ENCODE measurements at places on chromosomes 1 and 21.

DNA sequence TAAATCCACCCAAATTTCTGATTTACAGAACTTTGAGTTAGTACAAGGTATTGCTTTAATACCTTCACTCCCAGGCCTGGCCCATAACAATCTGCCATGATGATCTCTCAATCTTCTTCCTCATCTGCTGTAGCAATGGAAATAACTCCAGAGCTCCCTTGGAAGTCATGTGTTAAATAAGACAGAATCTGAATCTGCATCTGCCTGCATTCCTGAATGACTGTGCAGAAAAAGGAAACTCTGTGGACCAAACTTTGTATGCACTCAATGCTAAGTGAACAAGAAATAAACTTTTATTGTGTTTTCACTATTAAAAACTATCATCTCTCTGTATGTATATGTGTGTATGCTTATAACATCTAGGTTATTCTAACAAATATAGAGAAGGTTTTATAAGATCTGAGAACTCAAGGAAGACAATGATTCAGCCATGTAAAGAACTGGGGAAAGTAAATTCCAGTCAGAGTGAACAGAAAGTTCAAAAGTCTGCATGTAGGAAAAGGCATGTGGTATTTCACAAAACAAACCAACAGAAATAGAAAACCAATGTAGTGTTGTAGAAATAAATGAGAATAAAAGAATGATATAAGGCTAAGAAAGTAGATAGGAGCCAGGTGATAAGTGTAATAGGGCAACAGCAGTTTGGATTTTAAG is 390.2 kb downstream of the USH2A start:
- DNase-seq, result no peak

DNA sequence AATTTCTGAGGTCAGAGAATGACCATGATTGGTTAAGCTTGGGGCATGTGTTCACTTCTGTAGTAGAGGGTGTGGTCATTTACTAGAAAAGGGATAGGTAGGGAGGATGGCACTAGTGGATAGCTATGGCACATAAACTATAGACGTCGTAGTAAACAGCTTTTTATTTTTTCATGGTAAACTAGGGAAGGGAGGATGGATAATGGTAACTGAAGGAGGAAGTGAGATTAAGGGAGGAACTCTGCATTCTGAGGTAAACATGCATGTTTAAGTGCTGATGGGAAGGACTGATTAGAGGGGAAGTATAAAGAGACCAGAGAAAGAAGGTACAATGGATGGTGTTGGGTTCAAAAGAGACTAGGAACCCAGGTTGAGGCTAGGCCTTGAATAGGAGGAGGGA is 26.9 kb downstream of the PTGS2 start:
- no peak for DNase-seq

- DNase-seq, result no peak
Measured at GRCh38 chr1:84912726-84913554, 19.9 kb upstream of the LPAR3 start.

DNA sequence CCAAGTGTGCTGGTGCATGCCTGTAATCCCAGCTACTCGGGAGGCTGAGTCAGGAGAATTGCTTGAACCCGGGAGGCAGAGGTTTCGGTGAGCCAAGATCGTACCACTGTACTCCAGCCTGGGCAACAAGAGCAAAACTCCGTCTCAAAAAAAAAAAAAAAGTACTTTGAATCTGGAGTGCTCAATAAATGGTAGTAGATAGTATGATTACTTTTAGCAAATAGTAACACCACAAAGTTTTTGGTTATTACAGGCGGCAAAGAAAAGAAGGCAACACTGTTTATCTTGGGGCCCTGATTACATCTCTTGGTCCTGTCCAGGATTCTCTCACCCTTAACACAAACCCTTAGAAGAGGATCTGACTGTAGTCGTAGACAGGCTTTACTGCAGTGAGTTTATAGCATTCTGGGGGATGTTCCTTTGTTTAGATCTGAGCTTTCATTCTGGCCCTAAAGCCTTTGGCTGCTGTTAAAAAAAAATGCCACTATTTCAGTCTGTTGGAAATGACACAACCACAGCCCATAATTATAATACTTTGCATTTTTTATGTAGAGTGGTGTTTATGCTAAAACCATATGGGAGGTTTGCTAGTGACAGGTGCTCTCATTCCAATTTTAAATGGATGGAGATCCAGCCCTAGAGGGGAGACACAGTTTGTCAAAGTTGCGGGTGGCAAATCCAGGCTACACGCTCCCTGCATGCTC is 79.7 kb upstream of the SLC2A1 start:
- DNase-seq, result no peak

DNA sequence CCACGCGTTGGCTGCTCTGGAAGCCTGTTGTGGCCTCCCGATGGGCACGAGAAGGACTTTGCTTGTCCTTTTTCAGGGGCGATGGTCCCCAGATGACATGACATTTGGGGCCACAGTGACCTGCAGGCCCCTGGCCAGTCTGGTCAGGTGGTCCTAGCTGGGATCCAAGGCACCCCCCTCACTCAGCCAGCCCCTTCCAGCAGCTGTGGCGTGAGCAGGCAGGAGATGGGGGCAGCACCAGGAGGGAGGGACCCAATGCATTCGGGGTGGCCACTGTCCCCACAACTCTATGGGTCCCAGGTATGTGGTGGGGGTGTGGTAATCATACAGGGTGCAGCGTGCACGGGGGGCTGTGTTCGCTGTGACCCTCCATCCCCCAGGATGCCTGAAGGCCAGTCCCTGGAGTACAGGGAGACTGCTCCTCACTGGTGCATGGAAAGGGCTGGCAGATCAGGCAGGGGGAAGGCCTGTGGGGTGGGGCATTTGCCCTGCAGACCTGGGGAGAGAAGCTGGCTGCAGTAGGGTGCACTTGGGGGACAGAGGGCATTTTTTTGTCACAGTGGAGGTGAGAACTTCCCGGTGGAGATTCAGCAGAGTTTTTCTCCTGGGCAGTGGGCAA is 31.7 kb downstream of the WNT3A start:
- no peak for DNase-seq

GRCh38 chr1:237756304-237756967 is 134.3 kb downstream of the ZP4 start:
- peak; percentile 10 for DNase-seq

DNA sequence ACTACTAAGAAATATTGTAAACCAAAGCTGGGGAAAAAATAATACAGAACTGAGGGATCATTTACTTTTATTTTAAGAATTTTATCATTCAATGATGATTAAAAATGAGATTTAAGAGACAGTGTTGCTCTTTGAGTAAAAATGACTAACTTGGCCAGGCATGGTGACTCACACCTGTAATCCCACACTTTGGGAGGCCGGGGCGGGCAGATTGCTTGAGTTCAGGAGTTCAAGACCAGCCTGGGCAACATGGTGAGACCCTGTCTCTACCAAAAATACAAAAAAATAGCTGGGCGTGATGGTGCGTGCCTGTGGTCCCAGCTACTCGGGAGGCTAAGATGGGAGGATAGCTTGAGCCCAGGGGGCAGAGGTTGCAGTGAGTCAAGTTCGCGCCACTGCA is 21.8 kb upstream of the PLEKHO1 start:
- DNase-seq, result no peak

- DNase-seq, result no peak
Measured at GRCh38 chr1:218787826-218788225, 385.9 kb upstream of the LYPLAL1 start.

GRCh38 chr1:17955302-17956285 is 152.0 kb upstream of the IGSF21 start:
- DNase-seq, result no peak

- no peak for DNase-seq
Measured at GRCh38 chr1:233485385-233485784, 128.5 kb upstream of the KCNK1 start.

DNA sequence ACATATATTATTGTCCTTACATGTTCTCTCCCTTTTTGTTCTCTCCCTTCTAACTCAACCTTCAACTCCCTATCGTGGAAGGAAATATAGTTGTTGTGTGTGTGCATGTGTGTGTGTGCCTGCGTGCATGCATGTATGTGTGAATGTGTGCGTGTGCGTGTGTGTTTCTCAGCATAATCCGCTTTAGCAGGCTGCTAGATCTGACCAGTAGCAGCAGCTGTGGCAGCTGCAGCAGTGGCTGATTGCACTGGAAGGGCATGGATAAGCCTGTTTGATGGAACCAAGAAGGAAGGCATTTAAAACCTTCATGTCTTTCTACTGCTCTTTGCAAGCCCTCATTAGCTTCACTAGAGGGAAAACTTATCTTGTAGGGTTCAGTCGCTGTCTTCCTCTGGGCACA is 65.6 kb upstream of the IRF2BP2 start:
- no peak for DNase-seq

GRCh38 chr21:22174746-22175145 is 1176.5 kb downstream of the NCAM2 start:
- no peak for DNase-seq

GRCh38 chr1:192489748-192490147 is 85.8 kb upstream of the RGS1 start:
- DNase-seq, result peak; percentile 59

- no peak for DNase-seq
Measured at GRCh38 chr1:231628207-231628876, 1.8 kb downstream of the DISC1 start.

GRCh38 chr1:221204055-221204833 is 325.0 kb downstream of the HLX start:
- no peak for DNase-seq

DNA sequence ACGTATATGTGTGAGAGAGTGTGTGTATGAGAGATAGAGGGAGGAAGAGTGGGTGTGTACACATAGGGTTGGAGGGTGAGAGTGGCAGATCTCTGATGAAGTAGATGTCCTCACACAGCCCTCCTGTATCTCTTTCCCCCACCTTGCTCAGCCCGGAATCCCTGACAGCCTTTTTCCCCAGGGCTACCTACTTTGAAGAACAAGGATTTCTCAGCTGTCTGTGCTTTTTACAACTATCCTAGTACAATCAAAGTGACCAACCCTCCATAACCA is 29.1 kb upstream of the CADM3 start:
- DNase-seq, result no peak

GRCh38 chr1:229237320-229237719 is 33.6 kb upstream of the RAB4A start:
- DNase-seq, result peak; percentile 75

GRCh38 chr1:21307663-21308305 is 17.5 kb upstream of the ECE1 start:
- no peak for DNase-seq

- no peak for DNase-seq
Measured at GRCh38 chr1:228530086-228530758, 43.0 kb downstream of the RNF187 start.

DNA sequence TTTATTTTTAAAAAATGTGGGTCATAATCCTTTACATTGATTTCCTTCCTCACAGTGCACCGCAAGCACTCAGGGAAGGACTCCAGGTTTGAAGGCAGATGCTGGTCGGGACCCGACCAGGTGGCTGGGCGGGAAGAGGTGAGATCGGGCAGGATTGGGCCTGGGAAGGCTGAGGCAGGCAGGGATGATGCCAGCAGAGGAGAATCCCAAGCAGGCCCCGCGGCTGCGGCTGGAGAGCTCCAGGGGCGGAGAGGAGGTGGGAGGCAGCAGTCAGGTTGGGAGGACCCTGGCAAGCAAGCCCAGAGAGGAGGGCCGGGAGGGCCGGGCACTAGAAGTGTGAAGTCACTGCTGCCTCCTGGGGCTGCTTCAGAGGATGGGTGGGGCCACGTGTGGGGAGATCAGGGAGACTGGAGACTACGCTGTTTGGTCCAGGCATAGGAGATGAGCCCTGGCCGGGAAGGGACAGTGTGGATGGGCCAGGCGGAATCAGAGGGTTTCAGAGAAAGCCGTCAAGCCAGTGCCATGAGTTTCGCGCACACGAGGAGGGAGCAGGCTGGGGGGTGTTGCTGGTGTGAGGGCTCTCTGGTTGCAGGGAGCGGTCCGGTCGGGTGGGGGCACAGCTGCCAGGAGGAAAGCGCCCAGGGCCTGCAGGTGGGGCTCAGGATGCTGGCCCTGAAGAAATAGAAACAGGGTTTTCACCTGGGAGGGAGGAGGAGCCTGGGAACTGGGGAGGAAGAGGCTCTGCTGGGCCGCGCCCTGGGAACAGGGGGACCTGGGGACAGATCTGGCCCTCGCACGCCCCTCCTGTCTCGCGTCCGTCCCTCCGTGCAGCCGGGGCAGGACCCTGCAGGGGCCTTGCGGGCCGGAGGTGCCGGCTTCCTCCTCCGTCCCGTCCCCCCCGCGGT is 888 bp upstream of the COL18A1 start:
- no peak for DNase-seq

GRCh38 chr1:58968360-58968952 is 184.6 kb upstream of the JUN start:
- no peak for DNase-seq

GRCh38 chr1:11581445-11581991 is 72.7 kb downstream of the FBXO2 start:
- DNase-seq, result no peak

DNA sequence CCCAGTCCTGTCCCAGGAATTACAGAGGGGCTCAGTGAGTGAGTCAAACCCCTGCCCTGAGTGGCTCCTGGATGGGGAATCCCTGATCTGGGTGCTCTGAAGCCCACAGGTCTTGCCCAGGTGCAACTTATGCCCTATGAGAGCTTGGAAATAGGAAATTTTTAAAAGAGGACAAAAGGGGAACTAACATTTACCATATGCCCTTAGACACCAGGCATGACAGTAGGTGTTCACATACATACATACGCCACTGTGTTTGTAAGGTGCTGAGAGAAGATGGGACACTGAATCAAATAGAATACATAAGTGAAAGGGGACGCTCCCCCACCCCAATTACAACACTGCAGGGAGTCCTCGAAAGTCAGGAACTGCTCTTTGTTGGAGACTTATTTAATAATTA is 1.4 kb downstream of the CFAP45 start:
- no peak for DNase-seq

- DNase-seq, result no peak
Measured at GRCh38 chr1:238451781-238452310, 561.1 kb upstream of the ZP4 start.

GRCh38 chr1:89672489-89673183 is 39.7 kb downstream of the LRRC8C start:
- DNase-seq, result no peak

DNA sequence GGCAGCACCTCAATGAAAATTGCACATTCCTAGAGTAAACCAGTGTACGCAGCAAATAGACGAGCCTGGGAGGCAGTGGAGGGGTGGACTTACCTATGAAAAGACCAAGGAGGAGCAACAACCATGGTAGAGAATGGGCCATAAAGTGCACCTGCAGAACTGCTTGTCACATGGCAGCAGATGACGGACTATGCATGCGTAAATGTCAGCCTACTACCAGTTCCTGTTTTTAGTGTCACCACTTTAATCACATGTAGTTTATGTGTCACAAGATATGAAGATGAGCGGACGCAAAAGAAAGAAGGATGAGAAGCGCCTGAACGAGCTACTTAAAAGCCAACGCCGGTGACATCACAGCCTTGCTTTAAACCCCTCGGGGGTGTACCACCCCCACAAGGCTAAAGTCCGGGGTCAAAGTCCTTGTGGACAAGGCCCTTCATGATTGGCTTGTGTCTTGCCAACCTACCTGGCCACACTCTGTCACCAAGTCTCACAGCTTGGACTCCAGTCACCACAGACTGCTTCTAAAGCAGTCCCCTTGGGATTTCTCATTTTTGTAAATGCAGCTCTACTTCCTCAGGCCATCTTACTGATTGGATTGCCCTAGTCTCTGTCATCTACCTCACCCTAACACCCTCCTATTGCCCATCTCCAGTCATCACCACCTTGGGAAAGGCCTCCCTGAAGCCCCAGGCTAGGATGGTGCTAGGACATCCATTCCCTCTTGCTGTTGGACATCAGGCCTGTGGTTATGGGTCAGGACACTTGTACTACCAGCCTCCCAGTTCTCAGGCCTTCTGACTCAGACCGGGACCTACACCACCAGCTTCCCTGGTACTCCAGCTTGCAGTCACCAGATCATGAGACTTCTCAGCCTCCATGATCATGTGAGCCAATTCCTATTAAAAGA is 6.0 kb upstream of the LY9 start:
- DNase-seq, result no peak

- no peak for DNase-seq
Measured at GRCh38 chr21:45356653-45357435, 48.1 kb upstream of the COL18A1 start.
